Kidney capillary endothelial cell (primary cell): ENCODE measurements at places on chromosomes 6 and 20.
A peak's percentile ranks its signal among the peaks of the same experiment; 100 is the strongest.

DNA sequence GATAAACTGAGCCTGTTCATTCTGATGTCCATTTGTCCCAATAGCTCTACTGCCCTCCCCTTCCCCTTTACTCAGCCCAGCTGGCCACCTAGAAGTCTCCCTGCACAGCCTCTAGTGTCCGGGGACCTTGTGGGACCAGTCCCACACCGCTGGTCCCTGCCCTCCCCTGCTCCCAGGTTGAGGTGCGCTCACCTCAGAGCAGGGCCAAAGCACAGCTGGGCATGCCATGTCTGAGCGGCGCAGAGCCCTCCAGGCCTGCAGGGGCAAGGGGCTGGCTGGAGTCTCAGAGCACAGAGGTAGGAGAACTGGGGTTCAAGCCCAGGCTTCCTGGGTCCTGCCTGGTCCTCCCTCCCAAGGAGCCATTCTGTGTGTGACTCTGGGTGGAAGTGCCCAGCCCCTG is 24.7 kb upstream of the FANCE start:
- no peak for DNase-seq

- DNase-seq, result peak; percentile 68
Observed at GRCh38 chr6:99393698-99394531, at the start of gene COQ3. Gene COQ3 (minus strand): TSS chr6:99394195. CDS start chr6:99394179, 16 bp downstream.

DNA sequence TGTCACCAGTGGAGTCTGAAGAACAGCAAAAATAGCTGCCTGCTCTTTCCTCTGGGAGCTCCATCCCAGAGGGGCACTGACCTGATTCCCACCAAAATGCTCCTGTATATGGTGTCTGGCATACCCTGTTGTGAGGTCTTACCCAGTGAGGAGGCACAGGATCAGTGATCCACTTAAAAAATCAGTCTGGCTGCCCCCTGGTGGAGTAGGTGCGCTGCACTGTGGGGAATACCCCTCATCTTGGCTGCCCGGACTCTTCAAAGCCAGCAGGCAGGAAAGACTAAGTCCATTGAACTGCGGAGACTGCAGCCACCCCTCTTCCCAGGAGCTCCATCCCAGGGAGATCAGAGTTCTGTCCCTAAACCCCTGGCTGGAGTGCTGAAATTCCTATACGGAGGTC is 230.9 kb upstream of the HTR1E start:
- no peak for DNase-seq

DNA sequence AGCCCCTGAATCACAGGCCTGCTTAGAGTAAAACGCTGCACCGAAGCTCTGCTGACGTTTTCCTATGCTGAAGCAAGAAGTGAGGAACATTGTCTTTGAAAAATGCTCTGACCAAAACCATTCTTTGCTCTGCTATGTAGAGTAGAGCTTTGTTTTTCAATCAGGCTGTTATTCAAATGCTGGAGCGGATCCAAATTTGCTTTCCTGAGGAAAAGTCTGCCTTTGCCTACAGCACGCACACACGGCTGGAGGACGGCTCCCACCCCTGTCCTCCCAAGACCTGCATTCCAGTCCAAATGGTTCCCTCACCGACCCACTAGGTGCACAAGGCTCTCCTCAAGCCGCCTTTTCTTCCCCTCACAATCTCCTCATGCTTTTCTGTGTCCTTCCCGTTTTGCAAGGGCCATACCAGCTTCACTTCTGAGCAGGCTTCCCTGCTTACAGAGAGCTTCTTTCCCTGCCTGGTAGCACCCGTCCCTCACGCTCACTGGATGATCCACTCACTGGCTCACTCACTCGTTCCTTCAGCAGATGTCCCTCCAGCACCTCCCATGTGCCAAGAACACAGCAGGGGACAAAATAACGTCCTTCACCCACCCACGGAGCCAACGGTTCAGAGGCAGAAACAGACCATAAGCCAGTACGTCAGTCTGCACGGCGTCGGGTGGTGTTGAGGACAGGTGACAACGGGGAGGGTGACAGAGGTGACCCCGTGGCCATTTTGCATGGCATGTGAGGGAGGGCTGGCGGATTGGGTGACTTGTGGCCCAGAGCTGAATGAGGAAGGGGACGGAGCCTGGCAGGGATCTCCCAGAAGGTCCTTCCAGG is 137.9 kb upstream of the NEDD9 start:
- peak; percentile 76 for DNase-seq

- DNase-seq, result no peak
Observed at GRCh38 chr6:82263916-82264315, 16.4 kb upstream of the IBTK start.

GRCh38 chr20:33014336-33015113 is 7.0 kb downstream of the BPIFB2 start:
- DNase-seq, result no peak

GRCh38 chr6:76014626-76015530 is 57.6 kb downstream of the IMPG1 start:
- DNase-seq, result no peak

GRCh38 chr6:106173124-106173879 is 87.2 kb downstream of the PRDM1 start:
- no peak for DNase-seq

DNA sequence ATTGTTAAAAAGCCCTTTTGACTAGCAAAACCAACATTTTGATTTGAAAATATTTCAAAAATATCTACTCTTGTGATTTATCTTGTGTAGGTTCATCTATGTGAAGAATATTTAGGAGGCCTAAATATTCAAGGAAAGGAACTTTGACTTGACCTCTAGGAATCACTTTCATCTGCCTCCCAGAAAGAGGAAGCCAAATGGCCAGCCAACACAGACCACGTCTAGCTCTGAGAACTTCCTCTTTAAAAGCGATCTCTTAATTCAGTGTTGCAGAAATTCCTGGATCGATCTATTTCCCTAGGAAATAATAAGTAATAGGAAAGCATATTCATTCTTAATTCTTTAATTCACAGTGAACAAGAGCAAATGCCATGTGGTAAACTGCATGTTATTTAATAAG is 9.6 kb upstream of the MOXD1 start:
- no peak for DNase-seq

DNA sequence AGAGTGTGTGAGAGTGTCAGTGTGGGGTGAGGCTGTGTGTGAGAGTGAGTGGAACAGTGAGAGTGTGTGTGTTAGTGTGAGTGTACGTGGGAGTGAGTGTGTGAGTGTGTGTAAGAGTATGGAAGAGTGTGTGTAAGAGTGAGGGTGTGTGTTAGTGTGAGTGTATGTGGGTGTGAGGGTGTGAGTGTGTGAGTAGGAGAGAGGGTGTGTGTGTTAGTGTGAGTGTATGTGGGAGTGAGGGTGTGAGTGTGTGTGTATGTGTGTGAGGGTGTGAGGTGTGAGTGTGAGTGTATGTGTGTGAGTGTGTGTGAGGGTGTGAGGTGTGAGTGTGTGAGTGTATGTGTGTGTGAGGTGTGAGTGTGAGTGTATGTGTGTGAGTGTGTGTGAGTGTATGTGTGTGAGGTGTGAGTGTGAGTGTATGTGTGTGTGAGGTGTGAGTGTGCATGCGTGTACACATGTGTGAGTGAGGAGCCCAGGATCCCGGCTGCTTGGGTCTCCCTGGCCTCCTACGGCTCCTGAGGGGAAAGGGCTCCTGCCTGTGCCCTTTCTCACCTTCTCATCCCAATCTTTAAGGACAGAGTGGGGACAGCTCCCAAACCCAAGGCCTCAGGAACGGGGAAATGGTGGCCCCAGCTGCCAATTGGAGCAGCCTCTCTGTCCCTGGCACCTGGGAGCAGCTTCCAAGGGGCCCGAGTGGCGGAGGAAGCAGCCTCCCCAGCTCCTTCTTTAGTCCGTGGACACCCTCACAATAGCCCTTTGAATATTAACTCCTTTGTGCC is 100.2 kb downstream of the PSMB1 start:
- DNase-seq, result no peak

GRCh38 chr20:32111753-32112152 is 2.2 kb downstream of the TM9SF4 start:
- DNase-seq, result no peak

- DNase-seq, result no peak
Observed at GRCh38 chr20:41100001-41100480, 37.3 kb upstream of the PLCG1 start.

GRCh38 chr6:25028328-25028727 is 92.6 kb upstream of the RIPOR2 start:
- DNase-seq, result no peak

GRCh38 chr6:93787841-93788240 is 368.5 kb upstream of the EPHA7 start:
- DNase-seq, result no peak

GRCh38 chr6:116876635-116877611 is at the start of gene RFX6:
Gene RFX6 (plus strand): TSS chr6:116877242. CDS start chr6:116877276, 34 bp downstream.
- no peak for DNase-seq

GRCh38 chr20:24754691-24755090 is 194.4 kb upstream of the CST7 start:
- DNase-seq, result no peak

DNA sequence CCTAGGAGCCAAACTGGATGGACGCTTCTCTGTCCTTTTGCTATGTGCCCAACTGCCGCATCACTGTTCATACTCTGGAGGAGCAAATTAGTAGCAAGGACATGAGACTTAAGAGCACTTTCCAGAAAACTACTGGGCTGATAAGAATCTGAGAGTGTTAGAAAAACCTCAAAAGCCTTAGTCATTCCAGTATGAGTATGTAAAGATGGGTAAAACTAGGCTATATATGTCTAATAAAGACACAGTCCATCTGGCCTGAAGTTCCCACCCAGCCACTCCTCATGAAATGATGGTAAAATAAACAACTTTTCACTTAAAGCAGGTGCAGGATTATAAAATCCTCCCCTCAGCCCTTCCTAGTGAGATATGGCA is 30.6 kb downstream of the SHLD1 start:
- DNase-seq, result no peak

DNA sequence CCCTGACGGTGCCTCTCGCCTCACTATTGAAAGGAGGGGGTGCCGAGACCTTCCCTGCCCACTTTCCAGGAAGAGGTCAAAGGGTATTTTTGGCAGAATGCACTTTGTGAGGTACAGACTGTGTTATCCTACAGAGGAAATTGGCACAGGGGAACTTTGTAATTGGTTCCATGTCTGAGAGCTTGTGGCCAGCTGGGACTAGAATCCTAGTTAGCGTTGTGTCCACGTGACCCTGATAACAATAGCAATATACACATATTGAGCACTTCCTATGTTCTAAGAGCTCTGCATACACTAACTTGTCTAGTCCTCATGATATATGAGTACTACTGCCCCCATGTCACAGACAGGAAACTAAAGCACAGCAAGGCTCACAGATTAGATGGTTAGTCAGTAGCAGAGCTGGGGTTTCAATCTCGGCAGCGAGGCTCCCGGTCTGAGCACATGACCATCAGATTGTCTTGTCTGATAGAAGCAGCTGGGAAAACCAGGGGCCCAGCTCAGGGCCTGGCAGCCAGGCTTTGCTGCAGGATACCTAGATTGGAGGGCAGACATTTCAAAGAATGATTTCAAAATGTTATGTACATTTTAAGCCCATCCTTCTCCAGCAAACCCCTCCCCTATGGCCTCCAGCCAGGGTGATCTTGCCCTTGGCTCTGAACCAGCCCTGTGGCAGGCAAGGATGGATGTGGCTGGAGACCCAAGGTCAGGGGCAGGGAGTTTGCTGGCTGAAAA is 1.4 kb downstream of the MAPK13 start:
- peak; percentile 98 for DNase-seq

DNA sequence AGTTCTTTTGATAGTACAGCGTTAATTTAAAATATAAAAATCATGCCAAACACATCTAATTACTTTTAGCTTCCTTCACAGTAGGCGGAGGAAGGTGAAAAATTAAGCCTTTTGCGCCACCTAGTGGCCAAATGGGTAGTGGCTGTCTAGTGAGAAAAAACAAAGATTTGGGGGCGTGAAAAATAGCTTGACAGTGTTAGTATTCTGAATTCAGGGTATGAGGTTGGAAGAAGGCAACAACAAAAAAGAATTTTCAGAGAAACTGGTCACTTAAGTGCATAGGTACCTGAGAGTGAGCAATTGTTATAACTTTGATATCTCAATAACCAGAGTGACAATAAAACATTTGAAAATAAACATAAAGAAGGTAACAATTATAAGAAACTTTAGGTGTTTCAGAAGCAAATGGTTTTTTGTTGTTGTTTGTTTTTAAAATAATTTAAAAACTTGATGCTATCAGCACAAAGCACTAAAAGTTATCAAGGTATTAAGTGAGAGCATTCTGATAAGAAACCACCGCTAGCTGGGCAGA is 14.3 kb downstream of the PSMB9 start:
- DNase-seq, result peak; percentile 72
